ENCODE measurements at places on chromosomes 16 and 17.

GRCh38 chr17:44203731-44204440 lies 4.2 kb upstream of the ATXN7L3 start:
- DNase-seq, result peak; percentile 52

GRCh38 chr16:11384184-11384955 lies 39.1 kb downstream of the RMI2 start:
- DNase-seq, result no peak

GRCh38 chr17:65013613-65014391 lies 42.7 kb downstream of the GNA13 start:
- peak; percentile 84 for DNase-seq

GRCh38 chr17:56119936-56120335 lies 33.3 kb upstream of the ANKFN1 start:
- peak; percentile 6 for DNase-seq

GRCh38 chr16:129075-129474 lies 9.4 kb downstream of the NPRL3 start:
- DNase-seq, result no peak

DNA sequence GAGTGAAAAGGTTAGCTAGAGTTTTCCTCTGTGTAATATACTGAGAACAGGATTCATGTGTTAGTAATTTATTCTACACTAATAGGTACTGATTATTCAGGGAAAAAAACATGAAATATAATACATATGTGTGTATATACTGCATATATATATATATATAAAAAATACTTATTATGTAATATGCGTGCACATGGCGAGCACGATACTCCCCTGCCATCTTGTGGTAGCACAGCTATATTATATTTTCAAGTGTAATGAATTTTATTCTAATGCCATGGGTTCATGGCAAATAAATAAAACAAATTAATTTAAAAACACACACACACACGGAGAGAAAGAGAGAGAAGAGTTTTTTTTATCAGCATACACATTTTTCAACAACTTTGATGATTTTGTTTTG lies 460.6 kb downstream of the KCNJ2 start:
- DNase-seq, result no peak

GRCh38 chr16:75383141-75383540 lies 50.2 kb downstream of the CFDP1 start:
- DNase-seq, result no peak

DNA sequence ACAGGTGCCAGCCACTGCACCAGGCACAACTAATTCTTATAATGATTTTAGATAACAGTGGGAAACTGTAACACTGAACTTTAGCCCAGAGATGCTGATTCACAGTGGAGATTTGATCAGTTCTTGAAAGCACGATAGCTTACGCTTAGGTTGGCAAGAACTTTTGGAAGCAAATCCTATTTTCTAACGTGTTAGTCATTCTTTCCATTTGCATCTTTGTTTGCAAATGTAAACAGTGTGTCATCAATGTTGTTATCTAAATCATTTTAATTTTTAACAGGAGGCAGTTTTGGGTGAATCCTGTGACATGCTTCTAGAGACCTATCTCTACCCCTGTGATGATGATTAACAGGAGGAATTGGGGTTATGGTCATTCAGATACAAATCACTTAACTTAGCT lies 35.7 kb upstream of the GNA13 start:
- no peak for DNase-seq

- DNase-seq, result no peak
These were observed 32.2 kb downstream of the HSD17B2 start for GRCh38 chr16:82067042-82067803.

DNA sequence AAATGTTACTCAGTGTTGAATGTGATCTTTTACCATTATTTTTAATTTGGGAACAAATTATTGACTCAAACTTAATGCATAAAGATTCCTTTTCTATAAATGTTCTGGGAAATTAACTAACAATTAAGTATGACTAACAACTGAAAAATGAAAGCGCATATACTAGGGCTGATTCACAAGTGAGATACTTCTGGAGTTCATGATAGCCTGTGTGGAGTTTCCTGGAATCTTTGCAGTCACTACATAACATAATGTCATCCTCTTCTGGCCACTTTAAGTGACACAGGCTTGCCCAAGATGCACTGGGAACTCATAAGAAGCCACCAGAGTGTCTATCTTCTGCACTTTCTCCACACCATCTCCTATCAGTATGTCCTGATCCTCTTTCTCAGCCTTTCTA lies 450.3 kb upstream of the CDH11 start:
- peak; percentile 88 for DNase-seq

DNA sequence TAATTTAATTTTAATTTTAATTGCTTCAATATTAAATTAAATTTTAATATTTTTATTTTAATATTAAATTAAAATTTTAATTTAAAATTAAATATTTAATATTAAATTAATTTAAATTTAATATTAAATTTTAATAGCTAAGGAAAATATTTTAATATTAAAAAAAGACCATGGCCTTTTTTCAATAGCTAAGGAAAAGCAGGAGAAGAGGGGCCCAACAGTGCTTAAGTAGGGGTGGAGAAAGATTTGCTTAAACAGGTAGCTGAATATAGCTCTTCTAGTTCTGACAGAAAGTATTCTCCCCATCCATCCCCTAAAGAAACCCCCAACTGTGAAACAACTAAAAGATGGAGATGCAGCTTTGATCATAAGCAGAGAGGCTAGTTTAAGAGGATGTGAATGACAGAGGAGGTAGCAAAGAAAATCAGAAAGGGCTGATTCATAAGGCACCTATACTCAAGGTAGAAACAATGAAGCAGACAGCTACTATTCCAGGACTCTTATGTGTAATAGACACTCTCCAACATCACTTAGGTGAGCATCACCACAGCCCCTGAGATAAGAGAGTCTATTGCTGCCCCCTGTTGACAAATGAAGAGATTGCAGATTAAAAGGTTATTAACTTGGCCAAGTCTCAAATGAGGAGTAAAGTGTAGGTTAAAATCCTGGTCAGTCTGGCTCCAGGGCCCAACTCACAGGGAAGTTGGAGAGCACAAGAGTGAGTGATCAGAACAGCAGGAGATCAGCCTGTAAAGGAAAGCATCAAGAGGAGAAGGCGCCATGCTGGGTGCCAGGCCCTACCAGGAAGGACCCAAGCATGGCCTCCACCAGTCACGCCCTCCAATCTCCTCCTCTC lies 7.8 kb upstream of the RNASEK start:
- peak; percentile 65 for DNase-seq

DNA sequence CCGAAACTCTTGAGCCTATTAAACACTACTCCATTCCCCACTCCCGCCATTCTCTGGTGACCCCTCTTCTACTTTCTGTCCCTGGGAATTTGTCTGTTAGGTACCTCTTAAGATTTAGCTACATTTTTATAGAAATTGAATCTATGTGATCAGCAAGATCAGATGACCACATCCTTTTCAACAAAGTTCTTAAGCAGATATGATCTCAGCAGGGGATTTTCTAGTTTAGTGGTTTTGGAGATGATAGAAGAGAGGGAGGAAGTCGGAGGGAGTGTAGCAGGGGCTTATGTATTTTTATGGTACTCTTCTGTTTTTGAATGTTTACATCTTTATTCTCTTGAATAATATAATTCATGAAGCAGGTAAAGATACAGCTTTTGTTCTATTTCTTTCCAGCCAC lies 40.8 kb downstream of the RPA1 start:
- no peak for DNase-seq

DNA sequence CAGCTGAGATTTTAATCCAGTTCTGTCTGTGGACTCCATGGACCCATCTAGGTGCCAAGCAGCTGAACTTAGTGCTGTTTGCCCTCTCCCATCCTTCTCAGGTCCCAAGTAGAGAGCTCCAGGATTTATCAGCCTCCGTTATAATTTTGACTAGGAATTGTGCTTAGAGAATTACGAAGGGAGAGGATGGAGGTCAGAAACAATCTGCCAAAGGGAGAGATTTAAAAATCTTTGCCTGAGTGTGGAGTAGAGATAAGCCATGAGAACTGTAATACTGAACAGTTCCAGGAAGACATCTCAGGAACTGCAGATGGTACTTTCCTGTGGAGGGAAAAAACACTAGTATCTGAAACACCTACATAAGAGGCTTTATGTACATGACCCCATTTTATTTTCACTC lies 27.0 kb downstream of the CEP95 start:
- DNase-seq, result no peak

GRCh38 chr17:42509409-42509808 lies 26.6 kb upstream of the NAGLU start:
- DNase-seq, result no peak

DNA sequence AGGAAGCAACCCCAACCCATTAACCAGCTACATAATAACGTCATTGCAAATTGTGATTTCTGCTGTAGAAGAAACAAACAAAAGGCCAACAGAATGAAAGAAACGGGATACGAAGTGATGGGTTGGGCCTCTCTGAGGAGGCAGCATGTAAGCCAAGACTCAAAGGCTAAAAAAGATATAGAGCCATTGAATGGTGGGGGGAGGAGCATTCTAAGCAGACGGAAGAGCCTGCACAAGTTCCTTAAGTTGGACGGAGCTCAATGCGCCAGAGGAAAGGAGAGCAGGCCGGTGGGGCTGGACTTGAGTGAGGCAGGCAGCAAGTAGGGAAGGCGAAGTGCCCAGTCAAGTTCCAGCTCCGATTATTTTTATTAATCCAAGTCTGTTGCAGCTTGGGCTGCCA lies 160.3 kb downstream of the SHISA9 start:
- no peak for DNase-seq

DNA sequence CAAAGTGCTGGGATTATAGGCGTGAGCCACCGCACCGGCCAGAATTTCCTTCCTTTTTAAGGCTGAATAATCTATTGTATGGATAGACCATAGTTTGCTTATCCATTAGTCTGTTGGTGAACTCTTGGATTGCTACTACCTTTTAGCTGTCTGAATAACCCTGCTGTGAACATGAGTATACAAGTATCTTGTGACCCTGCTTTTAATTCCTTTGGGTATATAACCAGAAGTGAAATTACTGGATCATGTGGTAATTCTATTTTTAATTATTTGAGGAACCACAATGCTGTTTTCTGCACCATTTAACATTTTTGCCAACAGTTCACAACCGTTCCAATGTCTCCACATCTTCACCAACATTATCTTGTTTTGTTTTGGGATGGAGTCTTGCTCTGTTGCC lies 4.6 kb upstream of the OTOA start:
- DNase-seq, result no peak

DNA sequence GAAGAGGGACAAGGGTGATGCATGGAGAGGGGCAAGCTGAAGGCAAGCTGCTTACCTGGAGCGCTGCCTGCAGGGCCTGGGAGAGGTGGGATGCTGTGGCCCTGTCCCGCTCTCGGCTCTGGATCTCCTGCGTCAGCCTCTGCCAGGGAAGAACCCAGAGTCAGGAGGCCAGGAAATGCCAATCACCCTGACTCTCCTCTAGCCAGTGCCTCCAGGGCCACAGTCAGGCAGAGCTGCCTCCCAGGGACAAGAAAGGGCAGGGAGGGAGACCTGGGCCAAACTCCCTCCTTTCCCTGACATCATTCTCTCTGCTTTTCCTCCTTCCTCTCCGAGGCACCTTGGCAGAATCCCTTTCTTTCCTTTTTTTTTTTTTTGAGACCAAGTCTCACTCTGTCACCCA lies 11.3 kb downstream of the CDK3 start:
- no peak for DNase-seq

DNA sequence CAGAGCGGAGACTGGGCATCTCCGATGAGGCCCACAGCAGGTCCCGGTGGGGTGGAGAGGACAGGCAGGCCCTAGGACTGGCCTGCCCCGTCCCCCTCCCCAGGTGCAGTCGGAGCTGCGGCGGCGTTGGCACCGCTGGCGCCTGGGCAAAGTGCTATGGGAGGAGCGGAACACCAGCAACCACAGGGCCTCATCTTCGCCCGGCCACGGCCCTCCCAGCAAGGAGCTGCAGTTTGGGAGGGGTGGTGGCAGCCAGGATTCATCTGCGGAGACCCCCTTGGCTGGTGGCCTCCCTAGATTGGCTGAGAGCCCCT lies 9.4 kb downstream of the GCGR start:
- DNase-seq, result no peak

- peak; percentile 75 for DNase-seq
These were observed 16.9 kb upstream of the SP2 start for GRCh38 chr17:47879028-47879585.

- DNase-seq, result no peak
These were observed 18.6 kb upstream of the ENDOV start for GRCh38 chr17:80396157-80397033.

- no peak for DNase-seq
These were observed 10.6 kb downstream of the CDH11 start for GRCh38 chr16:65111306-65111705.

GRCh38 chr16:76474048-76474447 lies 196.8 kb downstream of the CNTNAP4 start:
- DNase-seq, result no peak

DNA sequence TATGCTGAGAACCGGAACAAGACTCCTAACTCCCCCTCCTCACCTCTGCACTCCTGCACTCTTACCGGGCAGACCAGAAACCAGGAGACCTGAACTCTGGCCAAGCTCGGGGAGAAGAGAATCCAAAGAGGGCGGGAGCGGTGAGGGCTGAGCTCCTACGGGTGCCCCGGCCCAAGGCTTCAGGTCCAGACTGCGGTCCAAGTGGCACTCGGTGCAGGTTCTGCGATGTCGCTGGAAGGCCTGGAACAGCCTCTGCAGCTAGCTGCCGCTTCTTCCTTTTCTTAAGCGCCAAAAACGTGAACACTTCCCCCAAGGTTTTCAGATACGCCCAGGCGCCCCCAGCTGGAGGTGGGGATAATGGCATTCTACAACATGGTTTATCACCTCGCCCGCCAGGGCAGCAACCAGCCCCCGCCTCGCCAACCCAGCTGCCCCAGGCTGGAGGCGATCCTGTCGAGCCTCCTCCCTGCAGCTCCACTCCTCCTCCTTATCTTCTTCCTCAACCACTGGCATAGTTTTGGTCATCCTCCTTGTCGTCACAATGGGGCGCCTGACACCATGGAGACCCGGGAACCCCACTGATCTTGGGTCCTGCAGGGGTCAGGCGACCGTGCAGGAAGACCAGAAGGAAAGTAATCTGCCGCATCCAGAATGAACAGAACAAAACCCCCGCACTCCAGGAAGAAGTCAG lies 1735.9 kb downstream of the TP53TG3F start:
- DNase-seq, result no peak

DNA sequence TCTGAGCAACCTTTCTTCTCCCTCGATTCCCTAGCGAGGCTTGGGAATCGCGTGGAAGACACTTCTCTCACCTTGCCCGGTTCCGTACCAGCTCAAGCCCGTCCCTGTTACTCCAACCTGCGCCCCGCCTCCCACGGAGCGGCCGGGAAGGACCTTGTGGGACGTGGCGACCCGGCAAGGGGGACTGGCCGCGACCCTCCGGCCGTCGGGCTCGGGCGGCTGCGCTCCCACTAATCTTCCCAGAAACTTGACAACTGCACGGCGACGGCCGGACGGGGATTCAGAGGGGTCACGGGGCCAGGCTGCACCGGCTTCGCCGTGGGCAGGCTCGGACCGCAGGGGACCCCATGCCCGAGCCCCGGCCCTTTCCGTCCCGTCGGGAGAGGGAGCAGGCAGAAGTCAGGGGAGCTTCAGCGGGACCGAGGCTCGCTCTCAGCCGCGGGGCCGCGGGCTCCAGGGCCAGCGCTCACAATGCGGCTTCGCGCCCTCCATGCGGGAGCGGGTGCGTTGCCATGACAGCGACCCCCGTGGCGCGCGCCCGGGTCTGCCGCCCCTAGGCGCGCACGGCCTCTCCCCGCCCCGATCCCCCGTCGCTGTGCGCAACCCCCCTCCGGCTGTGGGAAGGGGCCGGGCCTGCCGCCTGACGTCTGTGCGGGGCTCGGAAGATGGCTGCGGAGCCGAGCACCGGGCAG lies at the start of gene SGSM2:
SGSM2 (plus strand) TSS at position 650 of the 692 bp plus-strand sequence. CDS start 188 bp downstream, outside the sequence.
- DNase-seq, result peak; percentile 64

- DNase-seq, result no peak
These were observed at the start of gene SCIMP for GRCh38 chr17:5234645-5235576. SCIMP (minus strand) TSS chr17:5234860; CDS start chr17:5234755, 105 bp downstream.

GRCh38 chr17:58534901-58535421 lies 20.5 kb upstream of the MTMR4 start:
- DNase-seq, result peak; percentile 53

Measured in fibroblast of skin of abdomen (primary cell).